ENCODE measurements at places on chromosomes 13 and 19.

GRCh38 chr19:47885067-47885463 is 1.1 kb downstream of the SULT2A1 start:
- DNase-seq = no peak

DNA sequence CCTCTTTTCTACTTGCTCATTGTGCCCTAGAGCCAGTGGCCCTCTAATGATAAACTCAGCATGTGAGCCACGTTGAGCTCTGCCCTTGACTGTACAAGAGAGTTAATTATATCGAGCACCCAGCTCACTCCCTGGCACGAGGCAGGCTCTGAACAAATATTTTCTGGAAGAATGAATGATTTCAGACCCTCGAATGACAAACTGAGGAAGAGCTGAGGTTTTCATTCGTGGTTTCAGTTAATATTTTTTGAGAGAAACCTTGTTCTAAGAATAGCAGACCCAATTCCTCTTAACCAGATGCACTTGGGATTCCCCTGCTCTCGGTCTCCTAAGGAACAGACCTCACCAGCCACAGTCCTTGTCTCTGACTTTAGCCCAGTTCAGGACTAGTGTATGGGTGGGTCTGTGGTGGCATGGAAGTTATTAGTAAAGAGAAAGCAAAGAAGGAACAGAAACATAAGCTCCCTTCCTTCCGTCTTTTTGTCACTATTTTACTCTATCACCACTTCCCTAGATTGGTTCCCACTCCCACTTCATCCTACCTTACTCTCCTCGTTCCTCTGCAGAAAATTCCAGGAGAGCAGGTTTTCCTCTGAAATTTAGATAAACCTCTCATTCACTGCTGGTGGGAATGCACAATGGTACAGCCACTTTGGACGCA is 22.1 kb upstream of the WDFY2 start:
- no peak for DNase-seq

DNA sequence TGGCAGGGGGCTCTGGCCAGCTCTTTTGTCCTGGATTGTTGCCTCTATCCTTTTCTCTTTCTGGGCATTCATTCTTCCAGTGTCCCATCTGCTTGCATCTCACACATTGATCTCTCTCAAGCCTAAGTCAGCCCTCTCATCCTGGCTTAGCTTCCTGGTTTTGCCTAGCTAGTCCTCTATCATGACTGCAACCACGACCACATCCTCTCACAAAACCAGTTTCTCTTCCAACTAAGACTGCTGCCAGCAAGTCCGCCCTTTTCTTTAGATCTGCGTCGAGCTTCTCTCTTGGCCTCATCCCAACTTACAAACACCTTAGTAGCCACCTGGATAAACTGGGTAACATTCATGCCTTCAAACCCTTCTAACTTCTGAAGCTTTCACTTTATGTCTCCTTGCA is 212.2 kb upstream of the HTR2A start:
- no peak for DNase-seq

DNA sequence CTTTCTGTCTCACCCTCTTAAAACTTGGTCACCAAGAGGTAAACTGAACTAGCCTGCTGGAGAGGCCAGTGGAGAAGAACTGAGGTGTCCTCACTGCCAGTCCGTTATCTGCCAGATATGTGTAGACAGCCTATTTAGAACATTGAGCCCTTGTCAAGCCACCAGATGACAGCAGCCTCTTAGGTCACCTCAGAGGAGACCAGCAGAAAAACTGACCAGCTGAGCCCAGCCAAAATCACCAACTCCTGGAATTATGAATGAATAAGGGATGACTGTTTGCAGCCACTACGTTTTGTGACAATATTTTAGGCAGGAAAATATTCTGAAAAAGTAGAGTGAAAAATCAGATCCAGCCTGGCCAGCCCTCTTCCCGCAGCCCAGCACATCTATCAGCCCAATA is 513.9 kb downstream of the DCT start:
- no peak for DNase-seq

GRCh38 chr13:59111751-59112171 is 1052.0 kb downstream of the DIAPH3 start:
- no peak for DNase-seq

GRCh38 chr19:38944981-38945506 is 14.3 kb downstream of the MRPS12 start:
- DNase-seq = no peak

DNA sequence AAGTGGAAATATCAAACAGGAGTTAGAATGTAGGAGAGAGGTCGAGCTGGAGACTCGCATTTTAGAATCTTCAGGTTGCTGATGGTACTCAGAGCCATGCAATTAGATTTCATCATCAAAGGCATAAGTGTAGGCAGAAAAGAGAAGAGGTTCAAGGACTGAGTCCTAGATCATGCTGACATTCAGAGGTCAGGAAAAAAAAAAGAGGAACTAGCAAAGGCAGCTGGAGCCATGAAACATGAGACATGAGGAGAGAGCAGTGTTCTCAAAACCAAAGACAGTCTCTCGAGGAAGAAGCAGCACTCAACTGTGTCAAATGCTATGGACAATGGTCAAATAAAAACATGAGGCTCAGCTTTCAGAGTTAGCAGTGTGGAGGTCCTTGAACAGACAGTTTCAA is 12.4 kb upstream of the TPP2 start:
- no peak for DNase-seq

DNA sequence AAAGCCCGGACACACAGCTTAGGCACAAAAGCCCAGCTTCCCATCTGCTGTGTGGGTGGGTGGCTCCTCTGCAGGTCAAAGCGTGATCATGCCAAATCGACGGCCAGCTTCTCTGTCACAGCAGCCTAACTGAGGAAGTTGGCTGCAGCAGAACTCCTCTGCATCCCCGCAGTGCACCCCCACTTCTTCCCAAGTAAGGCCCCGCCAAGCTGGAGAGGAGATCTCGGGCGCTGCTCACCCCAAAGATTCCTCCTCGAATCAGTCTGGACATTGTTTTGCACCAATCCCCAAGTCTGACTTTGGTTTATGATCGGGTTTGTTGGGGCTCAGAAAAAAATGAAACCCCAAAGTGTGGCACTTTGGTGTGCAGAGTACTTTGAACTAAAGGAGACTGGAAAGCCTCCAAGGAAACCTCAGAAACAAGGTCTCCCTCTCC is 19.7 kb upstream of the CPB2 start:
- no peak for DNase-seq

Measured in neuronal stem cell (in vitro differentiated cells).